ENCODE measurements at places on chromosomes 5 and 9. TPM values are rescaled to one million over a fixed set of nuclear protein-coding genes. Genes with fewer than 3 reads are reported as not detected.

DNA sequence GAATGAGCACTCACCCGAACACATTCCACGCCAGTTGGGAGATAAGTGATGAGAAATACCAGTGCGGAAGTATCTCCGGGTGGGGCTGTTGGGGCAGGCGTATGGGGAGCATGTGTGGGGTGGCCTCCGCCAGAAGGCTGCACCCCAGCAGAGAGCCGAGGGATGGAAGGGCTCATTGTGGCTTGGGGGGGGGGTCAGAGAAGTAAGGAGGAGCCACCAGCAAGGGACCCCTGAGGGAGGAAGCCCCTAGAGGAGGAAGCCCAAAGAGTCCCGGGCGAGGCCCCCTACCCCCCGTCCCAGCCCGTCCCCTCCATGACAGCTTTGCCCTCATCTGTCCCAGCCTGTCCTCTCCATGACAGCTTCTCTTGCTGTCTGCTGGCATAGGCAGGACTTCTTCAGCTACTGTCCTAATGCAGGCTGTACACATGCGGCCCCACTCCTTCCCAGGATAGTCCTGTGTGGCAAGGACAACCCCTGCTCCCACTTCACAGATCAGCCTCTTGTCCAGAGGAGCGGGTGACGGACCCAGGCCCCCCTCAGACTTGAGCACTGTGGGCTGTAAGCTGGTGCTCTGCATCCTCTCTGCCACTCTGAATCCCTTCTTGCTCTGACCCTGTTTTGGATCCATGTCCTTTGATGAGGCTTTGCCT is 239.6 kb downstream of the CACNA1B start:
- no peak for DNase-seq

The CAMSAP1 gene
- total RNA-seq, result 16.6 TPM

GRCh38 chr5:95591490-95591901 is 28.4 kb upstream of the GPR150 start:
- DNase-seq, result peak; percentile 78

DNA sequence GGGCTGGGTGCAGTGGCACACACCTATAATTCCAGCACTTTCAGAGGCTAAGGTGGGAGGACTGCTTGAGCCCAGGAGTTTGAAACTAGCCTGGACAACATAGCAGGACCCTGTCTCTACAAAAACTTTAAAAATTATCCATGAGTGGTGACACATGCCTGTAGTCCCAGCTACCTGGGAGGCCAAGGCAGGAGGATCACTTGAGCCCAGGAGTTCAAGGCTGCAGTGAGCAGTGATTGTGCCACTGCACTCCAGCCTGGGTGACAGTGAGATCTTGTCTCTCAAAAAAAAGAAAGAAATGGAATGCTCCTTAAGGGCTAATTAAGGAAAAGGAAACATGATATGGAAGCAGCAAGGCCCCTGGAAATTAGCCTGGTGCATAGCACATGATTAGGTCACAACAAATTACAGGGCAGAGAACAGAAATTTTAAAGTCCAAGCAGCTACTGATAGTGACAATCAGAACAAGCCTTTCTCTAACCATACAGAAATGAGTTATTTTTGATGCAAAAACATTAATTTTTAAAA is 19.5 kb downstream of the ANKH start:
- no peak for DNase-seq

DNA sequence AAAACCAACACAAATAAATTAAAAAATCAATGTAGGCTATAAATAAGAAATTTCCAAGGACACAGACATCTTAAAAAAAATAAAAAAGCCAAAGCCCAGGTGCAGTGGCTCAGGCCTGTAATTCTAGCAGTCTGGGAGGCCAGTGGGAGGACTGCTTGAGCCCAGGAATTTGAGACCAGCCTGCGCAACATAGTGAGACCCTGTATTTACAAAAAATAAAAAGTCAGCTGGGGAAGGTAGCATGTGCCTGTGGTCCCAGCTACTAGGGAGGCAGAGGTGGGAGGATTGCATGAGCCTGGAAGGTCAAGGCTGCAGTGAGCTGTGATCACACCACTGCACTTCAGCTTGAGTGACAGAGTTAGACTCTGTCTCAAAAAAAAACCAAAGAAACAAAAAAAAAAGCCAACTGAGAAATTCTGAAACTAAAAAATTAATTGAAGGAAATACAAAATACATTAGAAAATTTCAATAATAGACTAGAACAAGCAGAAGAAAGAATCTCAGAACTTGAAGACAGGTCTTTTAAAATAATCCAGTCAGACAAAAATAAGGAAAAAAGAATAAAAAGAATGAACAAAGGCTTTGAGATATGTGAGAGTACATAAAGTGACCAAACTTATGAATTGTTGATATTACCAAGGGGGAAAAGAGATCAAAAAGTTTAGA is 149.5 kb upstream of the PANK3 start:
- no peak for DNase-seq

DNA sequence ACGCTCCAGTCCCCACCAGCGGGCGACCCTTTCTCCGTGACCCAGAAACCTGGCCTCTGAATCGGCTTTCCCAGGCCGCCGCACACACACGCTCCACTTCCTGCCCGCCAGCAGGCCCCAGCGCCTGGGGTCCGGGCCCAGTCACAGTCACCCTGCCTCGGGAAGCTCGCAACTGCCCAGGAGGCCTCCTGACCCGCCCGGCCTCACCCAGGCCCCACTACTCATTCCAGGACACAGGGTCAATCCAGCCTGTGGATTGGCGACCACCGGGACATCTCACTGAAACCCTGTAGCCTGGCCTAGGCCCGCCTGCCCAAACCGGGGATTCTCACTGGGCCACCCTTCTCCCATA is 2.7 kb upstream of the IRX4 start:
- DNase-seq, result no peak

The PLPPR1 gene
- not detected for total RNA-seq

DNA sequence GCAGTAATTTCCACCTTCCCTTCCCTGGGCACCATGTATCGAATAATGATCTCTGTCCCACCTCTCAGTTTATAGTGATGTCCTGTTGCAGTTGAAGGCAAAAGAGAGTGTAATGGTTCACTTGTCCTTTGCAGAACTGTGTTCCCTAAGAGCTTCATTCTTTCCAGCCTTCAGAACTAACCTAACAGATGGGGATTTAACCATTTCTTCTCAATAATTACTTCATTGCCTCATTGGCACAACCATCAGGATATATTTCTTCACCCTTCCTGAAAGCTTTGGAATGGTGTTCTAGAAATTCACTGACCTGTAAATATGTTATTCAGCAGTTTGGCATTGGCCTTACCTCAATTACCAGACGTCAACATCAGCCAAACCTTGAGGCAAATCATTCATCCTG is 83.9 kb upstream of the PRRC1 start:
- DNase-seq, result no peak

DNA sequence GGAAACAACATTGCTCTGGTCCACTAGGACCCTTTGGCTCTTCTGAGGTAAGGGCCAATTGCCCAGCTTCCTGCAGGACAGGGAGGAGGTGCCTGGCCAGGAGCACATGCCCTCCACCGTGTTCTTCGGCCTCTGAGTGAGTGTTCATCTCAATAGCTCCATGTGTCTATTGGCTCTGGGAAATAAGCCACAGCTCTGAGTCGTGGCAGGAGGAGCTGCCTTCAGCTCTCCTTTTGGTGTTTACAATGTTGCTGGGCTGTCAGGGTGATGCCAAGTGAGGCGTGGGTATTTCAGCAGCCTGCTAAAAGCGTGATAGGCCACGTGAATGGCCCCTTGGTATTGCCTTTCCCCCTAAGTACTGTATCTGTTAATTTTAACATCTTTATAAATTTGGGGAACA is 26.6 kb downstream of the GADD45G start:
- DNase-seq, result no peak

GRCh38 chr5:154795235-154795596 is 40.0 kb downstream of the LARP1 start:
- no peak for DNase-seq

The RGS3 gene
- total RNA-seq, result 49.0 TPM

- DNase-seq, result no peak
Observed at GRCh38 chr9:126722922-126723806, 81.7 kb upstream of the ZBTB43 start.

GRCh38 chr9:116064970-116065369 is 88.6 kb upstream of the PAPPA start:
- no peak for DNase-seq

The FOXD4L4 gene
- not detected for total RNA-seq

GRCh38 chr5:142861011-142861410 is 90.8 kb downstream of the ARHGAP26 start:
- no peak for DNase-seq

The TEX10 gene
- 25.8 TPM for total RNA-seq

- DNase-seq, result peak; percentile 65
Observed at GRCh38 chr5:149464796-149465489, 85.9 kb upstream of the IL17B start.

The ARID3C gene
- not detected for total RNA-seq

All from SJSA1 (cell line).